Activated T-helper 17 cell treated with anti-CD3 and anti-CD28 coated beads, Interleukin-2, amount 50 U/mL, for 72 hours (primary cell): ENCODE measurements at places on chromosomes 16 and 17. TPM values are rescaled to one million over a fixed set of nuclear protein-coding genes. Genes with fewer than 3 reads are reported as not detected.

- peak; percentile 67 for ATAC-seq
These were observed 1.6 kb downstream of the CD7 start for GRCh38 chr17:82315703-82316358.

The HYDIN gene
- total RNA-seq, result 0.40 TPM

- no peak for ATAC-seq
These were observed 11.0 kb downstream of the CCDC47 start for GRCh38 chr17:63762161-63763078.

The ITGB3 gene
- total RNA-seq, result 0.11 TPM

The CD7 gene
- 378 TPM for total RNA-seq

DNA sequence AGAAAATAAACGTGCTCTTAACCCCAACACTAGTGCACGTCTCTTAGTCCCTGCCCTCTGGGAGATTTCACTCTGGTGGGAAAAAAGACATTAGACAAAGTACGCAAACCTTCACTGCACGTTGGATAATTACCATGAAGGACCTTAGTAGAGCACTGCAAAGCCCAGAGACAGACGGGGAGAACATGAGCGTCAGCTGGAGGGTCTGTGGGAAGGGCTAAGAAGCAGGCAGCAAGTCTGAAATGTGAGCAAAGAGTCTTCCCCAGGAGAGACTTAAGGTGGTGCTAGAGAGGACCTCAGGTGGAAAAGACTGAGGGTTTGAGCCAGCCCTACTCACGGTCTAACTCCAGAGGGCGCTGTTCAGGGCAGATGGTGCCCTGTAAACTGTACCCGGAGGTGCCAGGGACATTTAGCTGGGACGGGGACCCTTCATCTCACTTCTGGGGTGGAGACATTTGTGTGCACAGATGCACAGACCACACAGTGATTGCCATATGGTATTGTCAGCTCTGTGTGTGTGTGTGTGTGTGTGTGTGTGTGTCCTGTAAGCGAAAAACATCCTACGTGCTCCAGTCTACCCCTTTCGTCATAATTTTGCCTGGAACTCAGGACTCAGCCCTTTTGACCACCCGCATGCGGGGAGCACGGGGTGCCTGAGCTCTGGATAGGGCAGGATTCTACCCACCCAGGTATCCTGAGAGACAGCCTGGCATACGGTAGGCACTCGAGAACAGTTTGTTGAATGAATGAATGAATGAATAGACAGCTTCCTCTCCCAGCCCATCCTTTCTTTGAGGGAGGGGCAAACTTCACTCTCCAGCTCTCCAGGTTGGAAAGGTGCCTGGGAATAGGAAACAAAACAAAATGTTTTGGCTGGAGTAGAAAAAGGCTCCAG is 10.1 kb upstream of the STAC2 start:
- peak; percentile 65 for ATAC-seq
